HCEC 1CT (cell line): ENCODE measurements at places on chromosomes 12 and 14.
A peak's percentile ranks its signal among the peaks of the same experiment; 100 is the strongest.

GRCh38 chr12:117172168-117172567, 18.1 kb downstream of the FBXO21 start:
- DNase-seq: no peak

- no peak for DNase-seq
Observed at GRCh38 chr14:94473666-94474410, 2.2 kb downstream of the SERPINA9 start.

DNA sequence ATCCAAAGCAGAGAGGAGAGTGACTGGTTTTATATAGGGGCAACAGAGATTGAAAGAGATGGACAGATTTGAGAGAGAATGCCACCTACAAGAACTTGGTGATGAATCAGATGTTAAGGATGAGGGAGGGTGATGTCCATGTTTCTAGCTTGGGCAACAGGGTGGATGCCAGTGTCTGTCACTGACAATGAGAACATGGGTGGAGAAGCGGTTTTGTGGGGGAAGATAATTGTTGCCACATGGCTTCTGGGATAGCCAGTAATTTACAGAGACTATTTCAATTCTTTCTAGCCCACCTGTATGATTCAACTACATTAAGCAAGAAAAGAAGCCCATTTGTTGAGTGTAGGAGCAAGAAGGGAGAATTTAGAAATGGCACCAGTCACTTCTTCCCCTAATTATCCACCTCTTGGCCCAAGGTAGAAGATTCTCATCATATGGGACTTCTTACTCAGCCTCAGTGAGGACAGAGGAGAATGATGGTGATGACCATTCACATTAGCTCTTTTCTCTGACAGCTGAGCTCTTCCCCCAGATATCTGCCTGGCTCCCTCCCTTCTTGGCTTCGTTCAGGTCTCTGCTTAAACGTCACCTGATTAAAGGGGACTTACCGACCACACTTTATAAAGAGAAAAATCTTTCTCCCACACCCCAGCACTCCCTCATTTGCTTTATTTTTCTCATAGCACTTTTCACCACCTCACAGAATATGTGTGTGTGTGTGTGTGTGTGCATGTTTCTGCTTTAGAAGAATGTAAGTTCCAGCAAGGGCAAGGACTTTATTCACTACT, 117.8 kb downstream of the DUSP6 start:
- no peak for DNase-seq

DNA sequence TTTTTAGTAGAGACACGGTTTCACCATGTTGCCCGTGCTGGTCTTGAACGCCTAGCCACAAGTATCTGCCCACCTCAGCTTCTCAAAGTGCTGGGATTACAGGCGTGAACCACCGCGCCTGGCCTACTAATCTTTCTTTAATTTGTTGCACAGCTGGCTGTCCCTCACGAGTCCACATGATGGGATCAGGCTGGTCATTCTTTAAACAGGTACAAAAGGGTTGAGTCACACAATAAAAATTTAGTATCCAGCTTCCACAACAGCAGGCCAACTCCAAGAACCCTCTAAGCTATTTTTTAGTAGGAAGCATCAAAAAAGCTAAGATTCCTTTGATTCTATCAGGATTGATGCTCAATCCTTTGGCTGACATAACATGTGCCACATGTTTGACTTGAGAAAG, 17.8 kb downstream of the SINHCAF start:
- no peak for DNase-seq

DNA sequence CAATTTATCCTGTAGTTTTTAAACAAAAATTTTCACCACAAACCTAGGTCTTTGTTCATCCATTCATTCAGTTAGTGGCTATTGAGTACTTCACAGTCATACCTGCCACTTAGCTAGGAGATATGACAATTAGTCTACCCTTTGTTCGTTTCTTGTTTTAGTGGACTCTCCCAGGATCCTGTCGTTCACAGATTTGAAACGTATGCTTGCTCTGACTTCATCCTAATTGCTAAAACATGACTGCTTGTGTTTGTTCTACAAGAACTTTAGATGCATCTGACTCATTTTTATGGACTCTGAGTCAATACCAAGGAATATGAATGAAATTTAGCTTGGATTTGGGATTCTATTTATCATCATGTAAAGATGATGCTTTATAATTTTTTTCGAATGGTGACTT, 69.5 kb downstream of the TBC1D30 start:
- peak; percentile 93 for DNase-seq

- peak; percentile 63 for DNase-seq
Observed at GRCh38 chr12:27592548-27592947, 68.5 kb downstream of the PPFIBP1 start.

- no peak for DNase-seq
Observed at GRCh38 chr14:75322746-75323145, 44.1 kb downstream of the FOS start.

- peak; percentile 20 for DNase-seq
Observed at GRCh38 chr12:110426406-110426805, 22.9 kb upstream of the ANAPC7 start.

DNA sequence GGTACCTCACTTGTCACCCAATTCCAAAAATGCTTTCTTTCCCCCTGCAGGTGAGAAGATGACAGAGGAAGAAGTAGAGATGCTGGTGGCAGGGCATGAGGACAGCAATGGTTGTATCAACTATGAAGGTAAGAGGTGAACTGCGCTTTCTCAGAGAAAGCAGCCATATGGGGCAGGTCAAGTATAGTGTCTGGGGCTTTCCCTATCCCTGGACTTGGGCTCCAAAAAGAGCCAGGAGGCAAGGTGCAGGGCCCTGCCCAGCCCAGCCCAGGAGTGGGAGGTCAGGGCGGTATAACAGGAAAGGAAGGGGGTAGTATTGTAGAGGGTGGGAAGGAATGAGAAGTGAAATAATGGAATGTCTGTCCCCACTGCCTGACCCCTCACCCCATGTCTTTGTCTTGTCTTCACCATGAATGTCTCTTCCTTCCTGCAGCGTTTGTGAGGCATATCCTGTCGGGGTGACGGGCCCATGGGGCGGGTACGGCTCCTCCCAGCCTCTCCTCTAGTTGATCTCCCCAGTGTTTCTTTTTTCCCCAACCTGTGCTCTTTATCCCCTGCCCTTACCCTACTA, 2.1 kb downstream of the MYL6 start:
- peak; percentile 60 for DNase-seq

GRCh38 chr14:56181681-56182085, 63.5 kb downstream of the PELI2 start:
- DNase-seq: no peak

DNA sequence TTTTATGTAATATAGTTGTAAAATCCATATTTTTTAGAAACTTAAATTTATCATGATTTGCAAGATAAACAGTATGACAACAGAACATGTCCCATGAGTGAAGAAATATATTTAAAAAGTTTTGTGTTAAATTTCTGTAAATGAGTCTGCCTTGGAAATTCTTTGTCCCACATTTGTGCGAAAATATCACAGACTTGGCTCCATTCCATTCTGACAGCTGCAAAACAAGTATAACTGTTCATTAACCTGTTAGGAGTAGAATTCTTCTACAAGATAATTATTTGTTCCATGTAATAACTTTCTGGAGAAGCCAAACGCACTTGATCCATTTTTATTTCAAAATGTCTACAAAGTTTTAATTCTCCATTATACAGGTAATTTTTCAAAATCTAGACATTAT, 37.9 kb downstream of the MDM1 start:
- DNase-seq: no peak

- DNase-seq: no peak
Observed at GRCh38 chr14:32307881-32308582, 21.1 kb upstream of the AKAP6 start.

DNA sequence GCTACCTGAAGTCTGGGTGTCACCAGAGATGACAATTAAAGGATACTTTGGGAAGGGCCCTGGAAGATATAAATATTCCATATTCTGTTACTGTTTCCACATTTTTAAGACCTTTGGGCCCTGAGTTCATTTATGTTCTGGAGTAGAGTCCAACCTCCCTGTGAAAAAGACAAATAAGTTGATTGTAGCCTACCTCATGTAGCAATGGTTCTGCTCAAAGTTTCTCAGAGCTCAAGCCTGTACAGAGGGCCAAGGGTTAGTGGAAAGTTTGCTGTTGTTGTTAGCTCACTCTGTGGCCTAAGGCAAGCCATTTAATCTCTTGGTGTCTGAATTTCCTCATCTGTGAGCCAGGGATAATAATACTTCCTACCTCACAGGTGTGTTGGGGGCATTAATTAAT, 284.7 kb upstream of the DDHD1 start:
- DNase-seq: no peak

DNA sequence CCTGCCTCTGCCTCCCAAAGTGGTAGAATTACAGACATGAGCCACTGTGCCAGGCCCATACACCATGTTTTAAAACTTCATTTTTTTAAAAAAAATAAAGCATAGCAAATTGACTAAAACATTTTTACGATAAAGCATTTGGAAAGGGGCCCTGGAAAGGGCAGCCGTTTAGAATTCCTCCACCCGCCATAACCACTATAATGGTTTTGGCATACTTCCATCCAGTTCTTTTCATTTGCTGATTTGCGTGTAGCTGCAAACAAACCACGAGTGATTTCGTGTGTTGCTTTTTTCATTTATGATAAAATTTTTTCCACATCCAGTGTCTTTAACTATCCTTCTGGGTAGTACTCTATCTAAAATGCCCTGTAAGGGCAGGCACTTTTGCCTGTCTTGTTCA, 91.8 kb upstream of the RIN3 start:
- DNase-seq: no peak

DNA sequence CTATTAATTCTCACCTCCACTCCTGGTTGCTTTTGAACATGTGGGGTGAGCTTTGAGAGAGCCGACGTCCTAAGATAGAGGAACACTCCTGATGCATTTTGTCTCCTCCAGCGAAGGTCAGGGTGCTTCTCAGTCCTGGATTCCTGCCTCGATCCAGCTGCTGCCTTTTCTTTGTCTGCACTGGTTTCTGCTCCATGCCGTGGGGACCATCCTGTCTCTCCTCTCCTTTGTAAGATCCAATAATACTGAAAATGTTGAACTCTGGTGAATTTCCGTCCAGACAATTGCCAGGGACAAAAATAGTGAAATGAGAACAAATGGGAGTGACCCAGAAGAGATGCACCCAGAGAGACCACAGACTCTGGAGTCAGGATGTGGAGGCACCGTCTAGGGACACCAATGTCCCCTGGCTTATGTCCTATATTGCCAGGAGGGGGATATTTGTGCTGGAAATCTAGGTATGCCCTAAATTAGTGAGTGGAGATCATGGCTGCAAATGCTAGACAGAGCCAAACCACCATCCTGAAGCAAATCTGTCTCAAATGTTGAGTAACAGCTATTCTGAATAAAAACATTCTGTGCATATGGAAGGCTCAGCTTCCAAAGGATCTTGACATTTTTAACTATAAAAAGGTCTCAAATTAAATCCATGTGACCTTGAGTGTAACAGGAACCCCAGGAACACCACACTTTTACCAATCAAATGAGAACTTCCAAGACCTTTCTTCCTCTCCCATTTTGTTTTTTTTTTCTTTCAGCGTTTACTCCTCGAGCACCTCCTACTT, 170.9 kb downstream of the PPM1H start:
- DNase-seq: no peak

GRCh38 chr14:91047174-91047753, 13.2 kb downstream of the RPS6KA5 start:
- no peak for DNase-seq

GRCh38 chr14:92786427-92786756, 7.7 kb upstream of the GOLGA5 start:
- DNase-seq: no peak

DNA sequence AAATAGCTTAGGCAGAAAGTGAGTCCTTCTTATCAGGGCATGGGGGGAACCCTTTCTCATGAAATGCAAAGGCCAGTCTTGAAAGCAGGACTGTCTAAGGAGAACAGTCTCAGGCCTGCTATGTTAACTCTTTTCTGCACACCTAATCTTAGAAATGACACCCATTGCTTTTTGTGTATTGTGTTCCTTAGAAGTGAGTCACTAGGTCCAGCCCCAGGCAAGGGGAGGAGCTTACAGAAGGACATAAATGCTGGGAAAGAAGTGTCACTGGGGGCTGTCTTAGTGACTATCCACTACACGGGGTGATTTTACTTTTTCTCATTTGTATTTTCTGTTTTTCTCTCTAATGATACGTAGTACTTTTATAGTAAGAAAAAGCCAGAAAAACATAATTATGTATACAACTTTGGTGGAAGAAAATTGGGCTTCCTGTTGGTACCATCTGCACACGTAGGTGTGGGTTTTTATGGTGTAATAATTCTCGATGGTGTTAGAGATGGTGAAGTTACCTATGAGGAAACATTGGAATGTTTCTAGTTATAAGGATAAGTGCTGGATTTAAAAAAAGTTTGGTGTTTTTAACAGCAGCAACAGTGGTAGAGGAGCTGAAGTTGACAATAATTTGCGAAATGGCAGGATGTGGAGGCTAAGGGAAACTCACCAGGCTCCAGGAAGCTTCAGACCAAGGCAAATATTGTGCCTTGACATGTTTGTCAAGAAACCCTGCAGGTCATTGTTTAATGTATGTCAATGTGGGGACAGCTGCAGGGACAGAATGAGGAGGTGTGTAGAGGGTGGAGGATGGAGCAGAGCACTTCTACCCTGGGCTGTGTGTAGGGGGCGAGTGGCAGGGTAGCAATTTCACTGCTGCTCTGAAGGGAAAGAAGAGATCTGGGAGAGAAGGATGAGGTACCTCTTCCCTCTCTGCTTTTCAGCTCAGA, 214.9 kb downstream of the KTN1 start:
- DNase-seq: peak; percentile 10

- no peak for DNase-seq
Observed at GRCh38 chr12:115640929-115641328, 636.6 kb downstream of the MED13L start.

- no peak for DNase-seq
Observed at GRCh38 chr14:33949411-33949893, 1.4 kb downstream of the EGLN3 start.

GRCh38 chr14:22878271-22879246, 4.5 kb upstream of the REM2 start:
- no peak for DNase-seq

DNA sequence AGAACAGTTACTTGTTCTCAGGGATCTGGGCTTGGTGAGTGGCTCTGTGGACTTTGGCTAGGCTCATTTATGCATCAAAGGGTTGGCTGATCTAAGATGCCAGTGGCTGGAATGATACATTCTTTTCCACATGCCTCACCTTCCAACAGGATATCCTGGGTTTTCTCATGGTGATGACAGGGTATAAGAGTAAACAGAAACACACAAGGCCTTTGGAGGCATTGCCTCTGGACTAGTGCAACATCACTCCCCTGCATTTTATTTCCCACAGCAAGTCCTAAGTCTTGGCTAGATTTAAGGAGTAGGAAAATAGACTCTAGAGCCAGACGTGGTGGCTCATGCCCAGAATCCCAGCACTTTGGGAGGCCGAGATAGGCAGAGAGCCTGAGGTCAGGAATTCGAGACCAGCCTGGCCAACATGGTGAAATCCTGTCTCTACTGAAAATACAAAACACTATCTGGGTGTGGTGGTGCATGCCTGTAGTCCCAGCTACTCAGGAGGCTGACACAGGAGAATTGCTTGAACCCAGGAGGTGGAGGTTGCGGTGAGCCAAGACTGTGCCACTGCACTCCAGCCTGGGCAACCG, 47.9 kb downstream of the RPH3A start:
- DNase-seq: peak; percentile 74

GRCh38 chr12:64385019-64385418, 5.5 kb downstream of the C12orf56 start:
- no peak for DNase-seq
